T-helper 2 cell (primary cell): ENCODE measurements at places on chromosomes 5 and 9.
A peak's percentile ranks its signal among the peaks of the same experiment; 100 is the strongest.

DNA sequence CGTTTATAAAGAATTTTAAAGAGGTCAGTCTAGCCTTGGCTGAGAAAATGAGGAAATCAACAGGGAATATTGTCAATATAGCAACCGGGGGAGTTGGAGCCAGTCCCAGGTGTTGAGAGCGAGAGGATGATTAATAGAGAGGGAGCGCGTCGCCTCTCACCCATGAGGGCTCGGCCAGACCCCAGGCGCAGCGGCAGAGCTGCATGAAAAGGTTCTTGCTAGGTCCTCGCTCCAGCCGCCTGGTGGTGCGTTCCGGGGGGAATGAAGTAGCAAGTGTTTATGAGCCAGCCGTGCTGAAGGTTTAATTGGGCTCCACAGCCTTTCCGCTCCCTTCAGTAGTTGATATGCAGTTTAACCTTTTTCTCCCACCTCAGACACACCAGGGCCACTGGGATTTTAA is 167.3 kb upstream of the IRX1 start:
- DNase-seq: no peak

GRCh38 chr9:89732939-89733324 is 128.1 kb downstream of the GADD45G start:
- no peak for DNase-seq

DNA sequence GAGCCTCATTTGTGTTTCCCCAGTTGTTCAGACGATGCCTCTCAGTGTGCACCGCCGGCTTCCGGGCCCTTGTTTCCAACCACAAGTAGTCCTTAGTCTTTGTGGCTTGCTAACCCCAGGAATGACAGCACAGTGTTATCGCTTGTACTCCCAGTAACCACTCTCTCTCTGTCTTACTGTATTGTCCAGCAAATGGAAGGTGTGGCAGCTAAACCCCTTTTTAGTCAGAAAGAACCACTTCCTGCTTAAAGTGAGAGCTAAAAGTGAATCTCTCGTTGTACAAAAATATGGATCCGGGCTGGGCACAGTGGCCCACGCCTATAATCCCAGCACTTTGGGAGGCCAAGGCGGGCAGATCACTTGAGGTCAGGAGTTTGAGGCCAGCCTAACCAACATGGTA is 61.3 kb downstream of the ENC1 start:
- DNase-seq: no peak

DNA sequence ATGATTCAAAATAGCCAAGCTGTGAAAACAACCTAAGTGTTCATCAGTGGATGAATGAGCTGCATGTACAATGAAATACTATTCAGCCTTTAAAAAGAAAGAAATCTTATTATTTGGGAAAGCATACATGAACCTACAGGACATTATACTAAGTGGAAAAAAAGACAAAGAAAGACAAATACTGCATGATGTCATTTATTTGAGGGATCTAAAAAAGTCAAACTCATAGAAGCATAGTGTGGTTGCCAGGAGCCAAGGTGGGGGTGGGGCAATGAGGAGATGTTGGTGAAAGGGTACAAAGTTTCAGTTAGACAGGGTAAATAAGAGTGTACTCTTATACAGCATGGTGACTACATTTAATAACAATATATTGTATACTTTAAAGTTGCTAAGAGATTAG is 261.5 kb downstream of the PARP8 start:
- DNase-seq: no peak

DNA sequence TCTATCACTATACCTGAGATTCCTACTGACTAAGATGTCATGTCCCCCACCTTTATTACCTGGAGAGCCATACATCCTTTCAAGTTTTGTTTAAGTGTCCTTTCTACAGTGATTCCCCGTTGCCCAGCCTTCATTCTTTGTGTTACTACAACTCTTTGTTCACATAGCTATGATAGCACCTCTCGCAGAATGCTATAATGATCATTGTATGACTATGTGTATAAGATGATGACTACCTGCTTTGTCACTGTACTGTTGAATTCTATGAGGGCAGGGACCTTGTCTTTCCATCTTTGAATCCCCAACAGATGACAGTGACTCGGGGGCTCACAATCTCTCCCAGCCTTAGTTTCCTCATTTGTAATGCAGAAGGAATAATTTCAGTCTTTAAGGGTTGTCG is 361.2 kb downstream of the NPR3 start:
- no peak for DNase-seq

GRCh38 chr9:91825422-91825821 is 124.6 kb downstream of the ROR2 start:
- no peak for DNase-seq

- no peak for DNase-seq
Measured at GRCh38 chr9:135606885-135607259, 32.5 kb downstream of the GLT6D1 start.

DNA sequence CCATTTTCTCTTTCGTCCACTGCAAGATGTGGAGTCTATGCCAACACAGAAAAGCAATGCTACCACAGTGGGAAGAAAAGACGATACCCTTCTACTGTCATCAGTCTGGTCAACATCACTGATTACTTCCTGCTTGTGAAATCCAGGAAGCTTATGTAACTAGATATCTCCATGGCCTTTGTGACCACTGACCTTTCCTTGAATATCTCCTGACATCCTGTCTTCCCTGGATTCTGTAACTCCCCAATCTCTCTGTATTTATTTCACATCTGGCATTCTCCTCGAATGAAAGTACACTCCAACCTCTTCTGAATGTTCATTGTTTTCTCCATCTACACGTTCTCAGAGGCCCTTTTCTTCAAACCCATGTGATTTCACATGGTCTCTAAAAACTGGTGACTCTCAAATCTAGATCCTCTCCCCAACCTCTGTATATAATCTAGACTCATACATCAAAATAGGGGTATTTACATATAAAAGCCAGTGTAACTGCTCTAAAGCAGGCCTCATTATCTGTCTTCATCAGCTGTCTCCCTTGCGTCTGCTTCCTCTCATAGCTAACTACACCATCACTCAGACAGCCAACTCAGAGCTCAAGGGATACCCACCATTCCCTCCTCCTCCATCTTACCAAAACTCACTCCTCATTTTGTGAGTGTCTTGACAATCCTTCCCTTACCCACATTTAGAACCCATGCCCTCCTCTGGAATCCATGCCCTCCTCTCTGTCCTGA is 156.8 kb downstream of the SEMA5A start:
- DNase-seq: no peak

DNA sequence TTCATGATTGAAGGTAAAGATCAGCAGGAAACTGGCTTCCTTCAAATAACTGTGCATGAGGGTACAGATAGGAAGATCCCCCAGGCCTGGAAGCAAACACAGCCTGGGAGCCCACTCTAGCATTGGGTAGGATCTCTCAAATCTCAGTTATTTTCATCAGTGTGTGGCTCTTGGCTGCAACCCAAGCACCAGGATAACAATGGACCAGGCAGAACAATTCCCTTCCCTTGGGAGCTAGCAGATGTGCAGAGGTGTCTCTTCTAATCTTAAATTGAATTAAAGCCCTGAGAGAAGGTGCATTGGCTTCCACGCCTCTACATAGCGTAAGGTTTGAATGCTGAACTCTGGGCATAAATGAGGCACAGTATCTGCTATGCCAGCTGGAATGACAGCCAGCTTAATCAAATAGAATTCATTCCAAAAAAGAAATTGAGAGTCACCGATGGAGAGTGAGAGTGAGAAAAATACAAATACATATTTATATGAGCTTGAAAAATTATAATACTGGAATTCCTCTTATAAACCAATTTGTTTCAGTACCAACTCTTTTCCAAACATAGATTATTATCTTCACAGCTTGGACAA is 957.3 kb downstream of the CDH12 start:
- DNase-seq: no peak

- no peak for DNase-seq
Measured at GRCh38 chr5:113169720-113170119, 193.1 kb downstream of the DCP2 start.

DNA sequence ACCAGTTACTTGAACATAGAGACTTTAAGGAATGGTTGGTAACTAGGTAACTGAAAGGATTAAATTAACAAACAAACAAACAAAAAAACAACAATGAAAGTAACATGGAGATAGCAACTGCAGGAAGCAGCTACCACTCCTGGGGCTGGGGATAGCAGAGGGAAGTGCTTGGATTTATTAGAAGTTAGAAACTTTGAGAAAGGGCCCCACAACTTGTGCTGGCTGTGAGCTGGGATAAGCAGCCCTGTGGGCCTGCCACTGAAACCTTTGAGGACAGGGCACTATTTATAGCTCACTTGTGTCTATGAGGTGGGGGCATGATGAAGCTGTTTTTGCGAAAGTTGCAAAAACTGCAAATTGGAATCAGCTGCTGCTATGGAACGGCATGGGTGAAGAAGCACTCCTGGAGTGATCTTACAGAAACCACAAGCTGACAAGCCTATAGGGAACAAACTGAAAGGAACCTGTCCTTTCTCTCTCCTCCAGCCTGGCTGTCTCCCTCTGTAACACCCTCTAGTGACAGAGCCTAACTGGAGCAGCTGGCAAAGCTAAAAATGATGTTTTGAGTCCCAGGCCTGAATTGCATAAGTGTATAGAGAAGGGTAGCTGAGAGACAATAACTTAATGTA is 91.4 kb upstream of the RANBP6 start:
- no peak for DNase-seq

GRCh38 chr9:8677741-8678140 is 878.2 kb upstream of the DMAC1 start:
- no peak for DNase-seq

- no peak for DNase-seq
Measured at GRCh38 chr9:27504259-27504658, 19.8 kb upstream of the IFNK start.

- DNase-seq: no peak
Measured at GRCh38 chr5:133707629-133708028, 95.3 kb upstream of the FSTL4 start.

GRCh38 chr5:43386960-43387362 is 25.2 kb downstream of the CCL28 start:
- peak; percentile 16 for DNase-seq

DNA sequence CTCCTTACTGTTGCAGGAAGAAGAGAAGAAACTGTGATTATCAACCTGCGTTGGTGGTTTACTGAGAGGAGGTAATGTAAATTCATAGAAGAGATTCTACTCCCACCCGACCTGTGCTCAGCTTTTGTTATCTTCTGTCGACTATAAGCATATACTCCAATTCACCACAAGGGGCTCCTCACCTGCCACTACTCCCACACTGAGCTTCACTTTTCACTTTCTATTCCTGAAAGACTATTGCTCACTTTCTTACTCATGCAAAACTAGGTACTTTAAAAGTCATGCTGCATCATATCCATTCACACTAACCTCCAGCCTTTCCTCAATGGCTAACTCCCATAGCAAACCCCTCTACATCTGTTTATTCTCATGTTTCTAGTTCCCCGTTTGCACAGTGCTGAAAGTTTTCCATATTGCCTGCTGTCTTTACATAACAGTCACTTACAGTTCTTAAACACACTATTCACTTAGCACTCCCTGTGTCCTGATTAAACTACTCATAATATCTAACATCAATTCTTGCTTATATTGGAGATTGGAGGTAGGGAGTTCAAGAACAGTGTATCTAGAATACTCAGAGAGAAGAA is 1062.6 kb downstream of the NR2F1-AS1 start:
- DNase-seq: no peak

- DNase-seq: no peak
Measured at GRCh38 chr5:57779383-57780223, 297.0 kb upstream of the ACTBL2 start.

GRCh38 chr5:78659714-78660113 is 11.1 kb upstream of the LHFPL2 start:
- no peak for DNase-seq

- DNase-seq: no peak
Measured at GRCh38 chr9:133822430-133823065, 84.4 kb upstream of the SARDH start.

- no peak for DNase-seq
Measured at GRCh38 chr9:120310035-120310434, 269.9 kb downstream of the CDK5RAP2 start.

DNA sequence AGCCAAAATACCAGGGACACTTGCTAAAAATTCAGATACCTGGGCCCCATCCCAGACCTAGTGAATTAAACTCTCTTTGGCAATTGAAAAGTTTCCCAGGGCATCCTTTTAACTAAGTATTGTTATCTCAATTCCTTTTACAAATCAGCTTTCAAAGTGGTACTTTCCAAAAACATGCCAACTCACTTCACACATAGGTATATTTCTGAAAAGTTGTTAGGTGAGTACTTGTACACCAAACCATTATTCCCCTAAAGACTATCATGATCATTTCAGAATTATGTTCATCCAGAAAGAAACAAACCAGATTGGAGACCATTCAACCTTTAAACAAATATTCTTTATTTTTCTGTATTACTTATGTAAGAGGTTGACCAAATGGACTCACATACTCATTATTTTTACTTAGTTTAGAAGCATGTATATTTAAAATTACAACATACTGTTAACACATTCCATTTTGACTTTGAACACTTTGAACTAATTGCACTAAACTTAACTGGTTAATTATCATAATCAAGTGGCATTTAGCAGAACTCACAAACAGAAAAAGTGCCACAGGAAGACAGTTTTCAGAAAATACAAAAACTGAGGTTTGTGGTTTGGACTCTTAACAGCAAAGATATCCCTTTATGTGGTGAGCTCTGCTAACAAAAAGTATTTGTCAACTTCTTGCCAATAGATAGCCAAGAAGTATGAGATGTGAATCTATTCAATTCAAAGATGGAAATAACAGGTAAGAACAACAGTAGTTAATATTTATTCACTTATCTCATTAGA is 40.7 kb downstream of the KIAA0825 start:
- DNase-seq: peak; percentile 92

DNA sequence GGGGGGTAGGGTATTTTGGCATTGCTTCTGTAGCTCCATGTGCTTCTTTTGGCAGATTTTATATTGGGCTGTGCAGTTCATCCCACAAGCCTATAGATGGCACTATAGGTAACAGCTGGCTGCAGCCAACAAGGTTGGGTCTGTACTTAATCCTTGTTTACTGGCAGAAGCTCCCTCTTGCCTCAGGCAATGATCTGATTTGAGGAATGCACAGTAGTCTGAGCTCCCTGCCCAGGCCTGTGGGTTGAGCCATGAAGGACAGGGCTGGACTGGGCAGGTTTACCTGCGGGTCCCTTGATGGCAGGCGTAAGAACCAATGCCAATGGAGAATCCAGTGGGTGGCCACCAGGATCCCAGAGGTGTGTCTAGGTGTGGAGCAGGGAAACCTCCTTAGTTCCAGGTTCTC is 11.7 kb upstream of the OR1J2 start:
- DNase-seq: no peak

DNA sequence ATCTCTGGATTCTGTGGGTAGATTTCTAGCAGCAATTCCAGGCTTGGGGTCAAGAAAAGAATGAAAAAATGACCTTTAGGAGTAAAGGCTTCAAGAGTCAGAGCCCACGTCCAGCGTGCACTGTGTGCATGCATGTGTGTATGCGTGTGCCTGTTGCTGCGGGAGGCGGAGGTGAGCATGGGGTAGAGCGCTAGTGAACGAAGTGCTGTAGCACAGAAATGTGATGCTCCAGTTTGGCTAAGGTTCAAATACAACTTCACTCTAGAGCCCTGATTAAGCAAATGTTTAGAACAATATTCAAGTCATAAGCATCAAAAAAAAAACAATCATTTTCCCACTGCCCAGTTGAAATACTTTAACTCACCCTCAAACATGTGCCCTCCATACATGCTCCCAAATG is 403.9 kb downstream of the ZNF608 start:
- DNase-seq: no peak
